NCI-H82 (cell line): ENCODE measurements at places on chromosomes 5 and 9.

- DNase-seq, result no peak
Measured at GRCh38 chr5:3741374-3741770, 145.7 kb downstream of the IRX1 start.

GRCh38 chr5:111704452-111705085 lies 52.4 kb downstream of the NREP start:
- DNase-seq, result no peak

GRCh38 chr5:43601454-43602260 lies 1.3 kb upstream of the NNT start:
- DNase-seq, result peak; percentile 26

GRCh38 chr5:126741361-126741760 lies 35.6 kb upstream of the LMNB1 start:
- peak; percentile 3 for DNase-seq

DNA sequence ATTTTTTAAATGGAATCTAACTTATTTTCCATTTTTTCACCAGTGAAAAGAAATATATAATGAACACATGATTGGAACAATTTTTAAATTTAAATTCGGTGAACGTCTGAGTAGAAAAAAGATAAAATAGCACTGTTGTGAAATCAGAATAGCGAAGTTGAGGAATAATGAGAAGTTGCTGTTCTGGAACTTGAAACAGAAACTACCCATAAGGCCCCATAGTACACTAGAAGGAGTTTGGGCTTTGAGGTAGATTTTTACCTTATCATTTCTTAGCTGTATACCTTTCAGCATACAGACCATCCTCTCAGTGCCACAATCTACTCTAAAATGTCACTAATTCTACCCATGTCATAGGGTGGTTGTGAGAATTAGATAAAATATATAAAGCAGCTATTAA lies 35.1 kb downstream of the TDRD7 start:
- DNase-seq, result no peak

GRCh38 chr9:111994831-111995458 lies 98.3 kb downstream of the UGCG start:
- DNase-seq, result no peak

DNA sequence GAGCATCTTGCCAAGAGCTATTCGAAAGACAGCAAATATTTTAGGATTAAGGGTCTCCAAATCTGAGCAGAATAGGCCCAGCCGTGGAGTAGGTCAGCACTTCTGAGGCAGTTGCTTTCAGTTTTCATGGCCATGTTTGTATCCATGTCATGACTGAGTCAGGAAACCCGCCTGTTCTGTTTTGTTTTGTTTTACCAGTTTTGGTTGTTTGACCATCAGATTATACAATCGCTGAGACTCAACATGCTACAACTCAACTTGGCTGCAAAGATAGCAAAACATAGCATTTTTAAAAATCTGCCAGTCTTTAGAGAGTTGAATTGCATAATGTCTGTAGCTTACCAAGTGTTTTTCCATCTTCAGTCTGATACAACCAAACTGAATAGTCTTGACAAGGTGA lies 185.1 kb upstream of the ZNF462 start:
- DNase-seq, result no peak

DNA sequence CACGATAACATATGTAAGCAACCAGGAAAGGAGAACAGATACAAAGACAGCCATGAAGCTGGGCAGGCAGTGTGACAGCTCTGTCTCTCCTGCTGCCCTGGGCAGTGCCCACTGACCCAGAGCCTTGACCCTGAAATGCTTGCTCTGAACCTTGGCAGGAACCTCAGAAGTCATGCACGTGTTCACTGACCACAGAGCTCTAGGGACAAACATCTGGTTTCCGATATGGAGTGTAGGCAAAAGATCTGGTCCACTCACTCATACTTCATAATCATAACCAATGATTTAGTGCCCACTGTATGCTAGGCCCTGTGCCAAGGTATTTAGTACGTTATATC lies 102.6 kb downstream of the FSTL4 start:
- no peak for DNase-seq

DNA sequence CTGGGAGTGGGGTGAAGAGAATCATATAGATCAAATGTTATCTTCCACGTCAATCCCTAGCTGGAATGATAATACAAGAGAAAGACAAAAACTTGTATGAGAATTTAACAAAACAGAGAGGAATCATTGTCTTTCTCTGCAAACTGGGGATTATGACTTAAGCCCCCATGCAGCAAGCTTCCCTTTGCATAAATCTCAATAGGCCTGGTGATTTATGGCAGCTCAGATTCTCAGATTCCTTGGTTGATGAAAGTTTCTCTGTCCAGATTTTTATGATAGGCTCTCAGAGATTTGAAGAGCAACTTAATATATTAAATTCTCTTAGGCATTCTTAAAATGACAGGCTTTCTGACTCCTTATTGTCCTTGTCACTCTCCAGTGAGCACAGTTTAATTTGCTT lies 56.0 kb downstream of the RASGRF2 start:
- DNase-seq, result peak; percentile 68

DNA sequence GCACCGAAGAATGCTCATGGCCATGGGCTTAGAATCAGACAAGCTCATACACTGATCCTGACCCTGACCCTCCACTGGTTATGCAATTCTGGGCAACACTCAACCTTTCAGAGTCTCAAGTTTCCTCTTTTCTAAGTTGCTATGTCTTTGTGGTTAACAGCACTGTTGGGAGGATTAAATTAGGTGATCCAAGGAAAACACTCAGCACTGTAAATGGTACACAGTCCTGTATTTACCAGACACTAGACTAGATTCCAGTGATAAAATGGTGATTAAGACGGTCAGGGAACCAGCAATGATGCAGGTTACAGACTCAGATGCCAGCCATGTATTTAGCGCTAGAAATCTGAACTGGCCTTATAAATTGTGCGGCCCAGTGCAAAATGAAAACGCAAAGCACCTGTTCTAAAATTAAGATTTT lies 8.1 kb downstream of the ARL15 start:
- no peak for DNase-seq
